Left ventricle myocardium inferior (tissue), 1 donor: ENCODE measurements at places on chromosomes 16 and 17. TPM values are rescaled to one million over a fixed set of nuclear protein-coding genes. Genes with fewer than 3 reads are reported as not detected.
A peak's percentile ranks its signal among the peaks of the same experiment; 100 is the strongest.

DNA sequence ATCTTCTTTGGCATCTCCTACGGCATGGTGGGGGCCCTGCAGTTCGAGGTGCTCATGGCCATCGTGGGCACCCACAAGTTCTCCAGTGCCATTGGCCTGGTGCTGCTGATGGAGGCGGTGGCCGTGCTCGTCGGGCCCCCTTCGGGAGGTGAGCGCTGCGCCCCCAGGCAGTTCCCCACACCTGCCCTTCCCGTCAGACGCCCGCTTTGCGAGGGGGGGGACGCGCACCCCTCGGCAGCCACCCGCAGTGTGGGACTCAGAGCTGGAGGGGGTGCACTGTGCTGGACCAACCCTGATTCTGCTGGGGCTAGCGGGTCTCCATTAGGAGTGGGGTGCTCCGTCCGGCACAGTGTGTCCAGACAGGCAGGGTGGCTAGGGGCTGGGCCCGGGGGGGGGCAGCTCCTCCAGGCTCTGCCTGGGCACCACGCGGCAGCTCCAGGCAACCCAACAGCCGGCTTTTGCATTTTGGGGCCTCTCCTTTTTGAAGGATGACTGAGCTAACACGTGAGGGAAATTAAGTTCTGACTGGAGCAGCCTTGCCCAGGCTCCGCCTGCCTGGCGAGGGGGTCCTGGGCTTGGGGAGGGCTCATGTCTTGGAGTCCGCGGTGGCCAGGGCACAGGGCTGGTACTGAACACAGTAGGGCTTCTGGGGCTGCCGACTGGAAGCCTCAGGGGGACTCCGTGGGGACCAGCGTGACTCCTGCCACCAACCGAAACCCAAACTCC lies 9.1 kb downstream of the SLC16A3 start:
- H3K36me3 ChIP-seq = peaks cover 22% of the 10 kb centered on the region
- peak overlapping the region; percentile 89 for H3K27ac ChIP-seq
- peak overlapping the region; percentile 42 for H3K4me3 ChIP-seq
- no peaks in the 10 kb centered on the region for H3K27me3 ChIP-seq
- peaks cover 82% of the 10 kb centered on the region for H3K4me1 ChIP-seq
- peak; percentile 14 for DNase-seq

- no peak overlapping the region for H3K4me3 ChIP-seq
- H3K4me1 ChIP-seq = no peaks in the 10 kb centered on the region
- peaks cover 85% of the 10 kb centered on the region for H3K27me3 ChIP-seq
- H3K36me3 ChIP-seq = no peaks in the 10 kb centered on the region
- no peak overlapping the region for H3K27ac ChIP-seq
These were observed 58.9 kb upstream of the SDK2 start for GRCh38 chr17:73703192-73703591.

DNA sequence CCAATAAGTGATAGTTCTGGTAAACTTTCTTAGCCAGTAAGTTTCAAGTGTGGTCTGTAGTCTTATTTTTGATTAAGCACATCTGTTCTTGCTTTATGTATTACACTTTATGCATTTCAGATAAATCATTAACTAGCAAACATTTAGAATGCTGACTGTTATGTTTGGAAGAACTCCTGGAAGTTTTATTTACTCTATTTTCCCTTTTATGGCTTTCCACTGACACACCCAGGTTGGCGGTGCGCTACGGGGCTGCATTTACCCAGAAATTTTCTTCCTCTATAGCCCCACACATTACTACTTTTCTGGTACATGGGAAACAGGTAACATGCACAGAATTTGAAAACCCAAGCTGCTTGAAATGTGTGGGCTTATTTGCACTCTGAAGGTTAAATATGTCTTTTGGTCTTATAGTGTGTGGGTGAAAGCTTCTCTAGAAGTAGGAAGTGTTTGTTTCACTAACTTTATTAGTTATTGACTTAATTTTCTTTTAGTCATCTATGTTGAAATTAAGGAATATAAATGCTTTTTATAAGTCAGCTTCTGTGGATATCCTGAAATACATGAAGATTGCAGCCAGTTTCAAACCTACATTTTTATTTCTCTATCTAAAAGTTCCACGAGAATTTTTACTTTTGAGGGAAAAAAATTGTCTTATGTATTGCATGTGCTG lies 203.7 kb downstream of the PHKB start:
- peaks cover 82% of the 10 kb centered on the region for H3K36me3 ChIP-seq
- no peaks in the 10 kb centered on the region for H3K27me3 ChIP-seq
- H3K4me1 ChIP-seq = no peaks in the 10 kb centered on the region
- no peak for DNase-seq
- no peak overlapping the region for H3K27ac ChIP-seq

DNA sequence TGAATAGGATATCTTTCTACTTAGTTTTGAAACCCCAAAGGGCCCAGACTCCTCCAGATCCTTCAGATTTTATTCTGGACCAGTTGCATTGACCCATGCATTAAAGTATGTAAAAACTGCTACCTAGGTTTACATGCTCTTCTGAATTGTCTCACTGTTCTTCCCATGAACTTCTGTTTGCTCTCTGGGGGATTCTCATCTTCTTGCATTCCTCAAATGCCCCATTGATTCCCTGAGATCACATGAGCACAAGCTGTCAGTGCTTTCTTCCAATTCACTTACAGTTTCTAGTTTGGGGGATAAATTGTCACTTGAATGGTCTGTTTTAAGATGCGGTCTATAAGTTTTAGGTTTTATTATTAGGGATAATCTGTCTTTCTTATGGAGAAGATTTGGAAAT lies 188.9 kb upstream of the KIF2B start:
- H3K27me3 ChIP-seq = no peaks in the 10 kb centered on the region
- no peaks in the 10 kb centered on the region for H3K36me3 ChIP-seq
- no peak for DNase-seq

DNA sequence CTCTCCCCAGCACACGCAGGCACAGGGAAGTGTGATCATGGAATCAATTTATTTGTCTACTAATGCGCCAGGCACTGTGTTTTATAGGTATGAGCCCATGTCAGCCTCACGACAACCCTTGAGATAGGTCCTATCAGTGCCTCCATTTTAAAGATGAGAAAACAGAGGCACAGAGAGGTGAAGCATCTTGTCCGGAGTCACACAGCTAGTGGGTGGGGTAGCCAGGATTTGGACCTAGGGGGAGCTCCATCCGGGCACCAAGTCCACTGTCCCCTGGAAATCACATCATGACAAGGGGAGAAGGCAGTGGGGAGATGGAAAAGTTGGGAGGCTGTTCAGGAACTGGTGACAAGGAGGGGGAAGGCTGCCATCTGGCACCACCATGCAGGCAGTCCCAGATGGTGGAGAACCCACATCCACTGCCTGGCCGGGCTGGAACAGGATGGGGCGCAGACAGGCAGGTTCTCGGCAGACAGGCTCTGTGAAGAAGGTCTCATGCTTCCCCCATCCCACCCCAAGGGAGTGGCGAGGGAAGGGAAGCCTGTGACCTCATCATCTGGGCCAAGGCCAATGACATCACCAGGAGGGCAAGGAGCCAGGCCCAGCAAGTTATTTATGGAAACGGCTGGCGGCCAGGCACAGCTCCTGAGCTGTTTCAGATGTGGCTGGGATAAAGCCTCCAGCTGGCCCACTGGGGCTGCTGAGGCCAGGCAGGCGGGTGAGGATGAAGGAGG lies 126.0 kb upstream of the SDK2 start:
- peaks cover 46% of the 10 kb centered on the region for H3K4me1 ChIP-seq
- no peaks in the 10 kb centered on the region for H3K36me3 ChIP-seq
- H3K4me3 ChIP-seq = no peak overlapping the region
- peak overlapping the region; percentile 33 for H3K27ac ChIP-seq
- H3K27me3 ChIP-seq = no peaks in the 10 kb centered on the region

- H3K4me1 ChIP-seq = peaks cover 4% of the 10 kb centered on the region
- H3K4me3 ChIP-seq = no peak overlapping the region
- H3K27ac ChIP-seq = no peak overlapping the region
- no peaks in the 10 kb centered on the region for H3K27me3 ChIP-seq
These were observed 100.5 kb downstream of the VAT1L start for GRCh38 chr16:77888871-77889270.

The KCTD5 gene
- total RNA-seq = 10.2 TPM

DNA sequence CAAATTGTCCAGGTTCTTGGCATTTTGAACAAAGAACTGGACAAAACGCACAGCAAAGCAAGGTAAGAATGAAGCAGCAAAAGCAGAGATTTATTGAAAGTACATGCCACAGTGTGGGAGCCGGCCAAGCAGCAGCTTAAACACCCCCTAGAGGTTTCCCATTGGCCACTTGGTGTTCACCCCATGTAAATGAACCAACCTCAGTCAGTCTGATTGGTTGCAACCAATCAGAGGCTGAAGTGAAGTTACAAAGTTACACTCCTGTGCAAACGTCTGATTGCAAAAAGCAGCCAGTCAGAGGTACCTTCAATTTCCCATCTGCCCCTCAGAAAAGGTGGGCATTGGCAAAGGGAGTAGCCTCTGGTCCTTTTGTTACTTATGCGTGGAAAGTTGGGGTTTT lies 8.8 kb upstream of the ZNF263 start:
- DNase-seq = no peak
- H3K27ac ChIP-seq = no peak overlapping the region
- H3K4me1 ChIP-seq = no peaks in the 10 kb centered on the region

The KRTAP4-3 gene
- not detected for total RNA-seq

DNA sequence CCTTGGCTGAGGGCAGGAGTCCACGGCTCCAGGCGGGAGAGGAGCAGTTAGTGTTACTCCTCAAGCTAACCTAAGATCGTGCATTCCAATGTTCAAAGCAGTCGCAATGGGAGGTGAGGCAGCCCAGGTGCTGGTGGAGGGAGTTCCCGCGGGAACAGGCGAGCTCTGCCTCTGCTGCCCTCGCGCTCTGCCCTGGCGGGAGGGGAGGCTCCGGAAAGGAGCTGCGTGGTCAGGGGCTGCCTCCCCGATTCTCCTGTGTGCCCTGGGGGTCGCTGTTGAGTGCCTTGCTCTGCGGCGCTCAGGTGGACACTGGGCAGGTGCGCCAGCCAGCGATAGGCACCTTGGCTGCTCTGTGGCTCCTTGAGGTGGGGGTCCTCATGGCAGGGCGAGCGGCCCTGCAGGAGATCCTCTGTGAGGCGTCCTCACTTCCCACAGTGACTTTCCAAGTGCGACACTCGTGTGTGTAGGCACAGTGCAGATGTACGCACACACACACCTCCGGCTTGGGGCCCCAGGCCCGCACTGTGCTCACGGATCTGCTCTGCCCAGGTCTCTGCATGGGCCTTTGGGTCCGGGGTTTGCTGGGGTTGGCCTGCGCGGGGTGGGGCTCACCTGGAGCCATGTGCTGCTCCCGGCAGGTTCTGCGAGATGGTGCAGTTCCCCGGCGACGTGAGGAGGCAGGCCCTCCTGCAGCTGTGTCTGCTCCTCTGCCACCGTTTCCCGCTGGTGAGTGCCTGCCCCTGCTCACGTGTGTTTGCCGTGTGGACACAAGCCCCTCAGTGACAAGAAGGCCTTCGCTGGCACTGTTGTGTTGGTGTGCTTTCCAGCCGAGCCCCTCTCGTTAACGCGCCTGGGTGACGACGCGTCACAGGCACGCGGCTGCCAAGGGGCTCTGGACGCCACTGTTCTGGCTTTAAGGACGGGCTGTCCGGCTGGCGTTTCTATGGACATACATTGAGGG lies 97.9 kb upstream of the ZNF750 start:
- H3K36me3 ChIP-seq = peaks cover 96% of the 10 kb centered on the region
- no peak overlapping the region for H3K4me3 ChIP-seq
- no peaks in the 10 kb centered on the region for H3K4me1 ChIP-seq
- no peaks in the 10 kb centered on the region for H3K27me3 ChIP-seq

The COG4 gene
- 43.7 TPM for total RNA-seq

The MLKL gene
- 3.2 TPM for total RNA-seq

DNA sequence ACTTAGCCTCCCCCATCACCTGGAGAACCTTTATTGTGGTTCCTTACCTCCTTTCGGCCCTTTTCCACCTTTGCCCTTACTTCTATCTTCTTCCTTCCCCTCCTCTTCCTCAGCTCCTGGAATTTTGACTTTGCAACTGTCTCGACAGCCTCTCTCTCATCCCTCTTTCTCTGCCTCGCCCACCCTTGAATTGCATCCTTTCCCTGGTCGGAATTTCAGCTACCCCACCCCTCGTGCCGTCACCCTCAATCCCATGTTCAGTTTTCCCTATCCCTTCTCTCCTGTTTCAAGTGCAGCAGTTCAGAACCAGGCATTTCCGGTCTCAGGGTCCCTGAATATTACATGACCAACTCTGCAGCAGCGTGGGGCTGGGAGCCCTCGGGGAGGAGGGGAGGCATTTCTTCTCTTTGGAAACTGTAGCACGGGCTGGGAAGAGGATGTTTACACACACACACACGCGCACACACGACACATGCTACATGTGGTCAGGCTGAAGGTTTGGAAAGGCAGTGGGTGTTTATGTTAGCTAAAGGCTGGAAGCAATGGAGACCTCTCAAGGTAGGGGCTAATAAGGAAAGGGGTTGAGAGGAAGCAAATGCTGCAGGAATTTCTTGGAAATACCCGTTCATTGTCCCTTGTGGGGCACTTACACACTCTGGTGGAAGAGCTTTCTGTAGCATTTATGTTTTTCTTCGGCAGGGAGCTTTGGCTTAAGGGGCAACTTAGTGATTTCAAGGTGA lies 971 bp downstream of the MINK1 start:
- H3K27me3 ChIP-seq = no peaks in the 10 kb centered on the region
- peak overlapping the region; percentile 95 for H3K27ac ChIP-seq
- H3K36me3 ChIP-seq = no peaks in the 10 kb centered on the region
- DNase-seq = no peak

DNA sequence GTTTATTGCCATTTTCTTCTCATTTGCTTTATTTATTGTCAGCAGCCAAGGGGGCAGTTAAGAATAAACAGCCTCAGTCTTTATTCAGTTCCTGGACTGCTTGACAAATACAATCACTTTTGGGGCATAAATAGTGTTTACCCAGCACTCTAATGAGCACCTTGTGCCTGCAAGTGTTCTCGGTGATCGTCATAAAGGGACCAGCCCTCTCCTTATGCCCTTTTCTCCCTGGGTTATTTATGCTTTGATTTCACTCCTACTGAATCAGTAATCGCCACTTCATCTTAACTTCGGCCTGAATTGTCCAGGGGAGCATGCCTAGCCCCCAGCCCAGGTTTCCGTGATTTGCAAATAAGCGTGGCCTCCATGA lies 55.7 kb upstream of the CACNG5 start:
- no peak overlapping the region for H3K27ac ChIP-seq
- no peaks in the 10 kb centered on the region for H3K4me1 ChIP-seq
- no peak for DNase-seq
- H3K36me3 ChIP-seq = peaks cover 5% of the 10 kb centered on the region

The ATP1B2 gene
- total RNA-seq = 2.8 TPM

DNA sequence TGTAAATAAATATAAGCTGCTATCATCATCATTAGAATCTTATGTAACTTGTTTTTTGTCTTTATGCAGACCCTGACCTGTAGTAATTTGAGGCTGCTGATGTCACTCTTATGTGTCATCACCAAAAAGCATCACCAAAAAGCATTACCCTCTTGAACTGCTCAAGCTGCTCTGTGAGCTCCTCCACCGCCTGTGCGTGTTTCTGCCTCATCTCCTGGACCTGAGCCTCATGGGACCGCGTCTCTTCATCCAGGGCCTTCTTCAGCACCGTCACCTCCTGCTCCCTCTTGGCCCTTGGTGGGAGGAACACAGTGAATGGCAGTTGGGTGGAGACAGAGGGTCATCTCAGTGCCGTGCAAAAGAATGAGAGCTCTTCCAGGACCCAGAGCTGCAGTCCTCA lies 82.4 kb downstream of the NDE1 start:
- no peaks in the 10 kb centered on the region for H3K27me3 ChIP-seq
- peaks cover 32% of the 10 kb centered on the region for H3K36me3 ChIP-seq
- DNase-seq = no peak
- no peak overlapping the region for H3K4me3 ChIP-seq
- H3K27ac ChIP-seq = no peak overlapping the region
